Activated naive CD4-positive, alpha-beta T cell treated with Interleukin-2 at 50 U/mL for 16 hours (primary cell): ENCODE measurements at places on chromosomes 11 and 22.

- no peak for DNase-seq
Measured at GRCh38 chr22:44430716-44431115, 67.3 kb downstream of the RTL6 start.

DNA sequence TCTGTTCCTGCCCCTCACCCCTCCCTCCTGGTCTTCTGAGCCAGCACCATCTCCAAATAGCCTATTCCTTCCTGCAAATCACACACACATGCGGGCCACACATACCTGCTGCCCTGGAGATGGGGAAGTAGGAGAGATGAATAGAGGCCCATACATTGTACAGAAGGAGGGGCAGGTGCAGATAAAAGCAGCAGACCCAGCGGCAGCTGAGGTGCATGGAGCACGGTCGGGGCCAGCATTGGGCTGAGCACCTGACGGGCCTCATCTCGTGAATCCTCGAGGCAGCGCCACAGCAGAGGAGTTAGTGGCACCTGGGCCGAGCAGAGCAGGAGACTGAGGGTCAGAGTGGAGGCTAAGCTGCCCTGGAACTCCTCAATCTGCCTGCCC lies 941.8 kb downstream of the BRD1 start:
- DNase-seq = no peak

DNA sequence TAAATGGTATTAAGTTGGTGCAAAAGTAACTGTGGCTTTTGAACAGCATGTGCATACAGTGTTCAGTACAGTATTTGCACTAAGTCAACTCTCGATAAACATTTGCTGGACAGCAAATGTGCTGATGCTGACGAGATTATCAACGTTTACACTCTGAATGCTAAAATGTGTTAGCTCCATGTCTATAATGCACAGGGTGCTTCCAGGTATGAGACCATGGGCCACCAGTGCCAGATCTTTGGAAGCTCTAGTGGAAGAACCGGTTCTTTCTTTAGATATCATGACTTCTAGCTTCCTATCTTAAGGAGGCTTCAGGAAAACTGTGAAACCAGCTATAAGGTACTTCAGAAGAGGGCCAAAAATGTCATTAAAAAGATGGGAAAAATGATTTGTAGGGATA lies 17.2 kb downstream of the SNX19 start:
- DNase-seq = no peak

GRCh38 chr11:18704698-18705097 lies 6.1 kb downstream of the TMEM86A start:
- no peak for DNase-seq
